ENCODE measurements at places on chromosomes 6 and 20.

- no peak for DNase-seq
Observed at GRCh38 chr6:166596776-166597507, 10.5 kb upstream of the RAMACL start.

GRCh38 chr20:24406750-24407149 lies 62.7 kb upstream of the SYNDIG1 start:
- DNase-seq, result no peak

DNA sequence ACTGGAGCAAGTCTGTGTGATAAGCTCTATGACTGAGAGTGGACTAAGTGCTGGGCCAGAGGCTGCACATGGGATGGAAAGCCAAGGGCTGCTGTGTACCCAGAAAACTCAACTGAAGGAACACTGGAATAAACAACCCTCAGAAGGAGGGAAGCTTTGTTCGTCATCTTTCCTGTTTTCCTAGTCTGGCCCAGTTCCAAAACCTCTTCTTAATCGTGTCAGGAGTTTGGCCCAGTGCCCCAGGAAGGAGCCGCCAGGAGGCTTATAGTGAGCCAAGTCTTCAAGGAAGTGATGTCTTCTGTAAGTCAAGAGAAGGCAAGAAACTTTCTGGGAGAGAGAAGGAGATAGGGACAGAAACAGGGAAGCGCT lies 23.3 kb upstream of the TOP1 start:
- DNase-seq, result no peak

DNA sequence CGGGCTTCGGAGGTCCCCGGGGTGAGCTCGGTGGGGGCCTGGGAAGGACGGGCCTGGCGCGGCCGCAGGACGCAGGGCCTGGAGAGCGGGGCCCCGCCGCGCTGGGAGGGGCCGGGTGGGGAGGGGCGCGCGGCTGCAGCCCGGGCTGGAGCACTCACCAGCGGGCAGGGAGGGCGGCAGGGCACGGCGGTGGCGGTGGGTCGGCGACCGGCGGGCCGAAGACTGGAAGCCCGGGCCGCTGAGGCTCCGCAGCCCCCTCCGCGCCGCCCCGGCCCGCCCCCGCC lies at the start of gene GATA5:
GATA5 (minus strand) TSS at position 224 of the 284 bp plus-strand sequence. CDS start 474 bp downstream, outside the sequence.
- no peak for DNase-seq

GRCh38 chr6:161963634-161964234 lies 689.9 kb upstream of the AGPAT4 start:
- no peak for DNase-seq

- no peak for DNase-seq
Observed at GRCh38 chr6:159913375-159913774, 22.6 kb downstream of the MAS1 start.

DNA sequence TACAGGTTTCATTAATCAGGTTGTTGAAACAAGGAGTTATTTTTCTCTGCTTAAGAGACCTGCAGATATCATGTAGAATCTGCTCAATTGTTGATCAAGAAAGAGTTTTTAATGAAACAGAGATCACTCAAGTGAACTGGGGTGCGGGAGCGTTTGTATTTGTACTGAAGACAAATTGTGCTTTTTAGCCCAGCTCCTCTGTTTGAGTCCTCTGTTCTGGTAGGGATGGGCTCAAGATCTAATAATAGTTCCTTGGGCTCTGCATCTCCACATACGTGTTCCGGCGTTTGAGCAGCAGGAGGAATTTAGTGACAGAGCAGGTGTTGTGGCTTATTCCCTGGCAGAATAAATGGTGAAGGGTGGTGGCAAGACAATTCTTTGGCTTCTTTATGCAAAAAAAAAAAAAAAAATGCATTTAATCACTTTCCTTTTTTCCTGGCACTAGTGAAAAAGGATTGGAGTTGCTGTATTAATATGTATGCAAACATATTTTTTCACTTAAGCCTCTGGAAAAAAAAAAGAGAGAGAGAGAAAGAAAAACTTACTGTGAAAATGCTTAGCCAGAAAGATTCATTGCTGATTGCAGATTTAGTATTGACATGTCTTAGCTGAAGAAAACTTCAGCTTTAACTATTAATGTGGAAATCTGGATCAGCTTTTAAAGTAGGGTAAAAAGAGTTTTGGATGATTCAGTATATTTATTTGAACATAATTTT lies 4.0 kb downstream of the CITED2 start:
- DNase-seq, result peak; percentile 80

DNA sequence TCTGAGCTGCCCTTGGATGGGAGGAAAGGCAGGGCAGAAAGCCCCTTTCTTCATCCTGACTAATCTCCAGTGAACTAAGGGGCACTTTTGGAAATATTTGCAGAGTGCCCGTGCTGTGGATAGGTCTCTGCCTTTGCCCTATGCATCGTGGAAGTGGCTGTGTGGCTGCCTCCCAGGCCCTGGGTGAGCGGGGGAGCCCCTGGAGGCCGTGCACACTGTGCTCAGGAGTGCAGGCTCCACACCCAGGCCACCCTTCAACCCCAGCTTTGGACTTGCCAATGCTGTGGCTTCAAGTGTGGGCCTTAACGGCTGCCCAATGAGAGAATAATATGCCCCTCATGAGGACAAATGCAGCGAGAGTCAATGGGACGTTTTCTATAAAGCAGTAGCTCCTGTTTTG lies 36.7 kb upstream of the ARMC2 start:
- DNase-seq, result no peak

DNA sequence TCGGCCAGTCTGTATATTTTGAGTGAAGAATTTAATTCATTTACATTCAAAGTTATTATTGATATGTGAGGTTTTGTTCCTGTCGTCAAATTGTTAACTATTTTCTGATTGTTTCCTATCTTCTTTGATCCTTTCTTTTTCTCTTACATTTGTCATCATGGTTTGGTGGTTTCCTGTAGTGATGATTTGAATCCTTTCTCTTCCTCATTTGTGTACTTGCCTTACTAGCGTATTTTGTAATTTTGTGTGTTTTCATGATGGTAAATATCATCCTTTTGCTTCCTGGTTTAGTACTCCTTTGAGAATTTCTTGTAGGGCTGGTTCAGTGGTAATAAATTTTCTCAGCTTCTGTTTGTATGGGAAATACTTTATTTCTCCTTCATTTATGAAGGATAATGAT lies 151.7 kb upstream of the CEP162 start:
- no peak for DNase-seq

GRCh38 chr6:15798533-15799255 lies 135.9 kb upstream of the DTNBP1 start:
- no peak for DNase-seq

GRCh38 chr20:48403167-48403761 lies 424.5 kb downstream of the PREX1 start:
- no peak for DNase-seq

DNA sequence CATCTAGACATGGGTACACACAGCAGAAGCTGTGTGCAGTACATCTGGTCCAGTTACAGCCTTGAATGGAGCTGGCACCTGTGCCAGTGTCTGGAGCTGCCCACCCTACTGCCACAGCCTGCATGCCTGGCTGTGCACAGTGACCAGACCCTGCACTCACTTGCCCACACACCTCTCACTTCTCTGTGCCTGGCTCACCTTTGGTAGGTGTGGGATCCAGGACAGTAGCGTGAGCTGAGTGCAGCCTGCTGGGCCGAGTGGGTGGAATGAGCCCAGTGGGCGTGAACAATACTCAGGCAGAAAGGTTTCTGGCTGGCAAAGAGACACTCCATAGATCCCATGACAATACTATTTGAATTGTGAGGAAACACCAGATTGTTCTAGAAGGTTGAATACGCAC lies 839.5 kb upstream of the FLRT3 start:
- no peak for DNase-seq

- no peak for DNase-seq
Observed at GRCh38 chr6:19311786-19312185, 525.4 kb upstream of the ID4 start.

GRCh38 chr6:169861431-169862042 lies 110.1 kb downstream of the ERMARD start:
- no peak for DNase-seq

- DNase-seq, result no peak
Observed at GRCh38 chr6:35024551-35025054, 116.5 kb downstream of the TCP11 start.

DNA sequence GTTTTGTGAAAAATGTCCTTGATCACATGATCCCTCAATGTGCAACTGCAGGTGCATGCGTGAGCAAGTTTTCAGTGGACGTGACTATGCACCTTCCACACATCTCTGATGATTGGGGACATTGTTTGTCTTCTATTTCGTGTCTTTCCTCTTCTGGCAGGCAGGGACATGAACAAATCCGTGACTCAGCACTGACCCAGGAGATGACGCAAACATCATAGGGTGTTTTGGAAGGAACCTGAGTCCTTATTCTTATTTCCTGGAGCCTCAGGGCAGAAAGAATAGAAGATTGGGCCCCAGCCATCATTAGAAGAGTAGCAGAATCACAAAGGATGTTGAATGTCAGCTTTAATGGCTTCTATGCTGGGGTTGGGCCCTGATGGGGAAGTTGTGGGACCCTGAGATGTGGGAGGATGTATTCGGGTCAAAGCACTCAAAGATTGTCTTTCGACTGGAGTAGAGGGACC lies 11.9 kb upstream of the SIRPD start:
- DNase-seq, result no peak

GRCh38 chr6:19465760-19466159 lies 371.4 kb upstream of the ID4 start:
- no peak for DNase-seq

DNA sequence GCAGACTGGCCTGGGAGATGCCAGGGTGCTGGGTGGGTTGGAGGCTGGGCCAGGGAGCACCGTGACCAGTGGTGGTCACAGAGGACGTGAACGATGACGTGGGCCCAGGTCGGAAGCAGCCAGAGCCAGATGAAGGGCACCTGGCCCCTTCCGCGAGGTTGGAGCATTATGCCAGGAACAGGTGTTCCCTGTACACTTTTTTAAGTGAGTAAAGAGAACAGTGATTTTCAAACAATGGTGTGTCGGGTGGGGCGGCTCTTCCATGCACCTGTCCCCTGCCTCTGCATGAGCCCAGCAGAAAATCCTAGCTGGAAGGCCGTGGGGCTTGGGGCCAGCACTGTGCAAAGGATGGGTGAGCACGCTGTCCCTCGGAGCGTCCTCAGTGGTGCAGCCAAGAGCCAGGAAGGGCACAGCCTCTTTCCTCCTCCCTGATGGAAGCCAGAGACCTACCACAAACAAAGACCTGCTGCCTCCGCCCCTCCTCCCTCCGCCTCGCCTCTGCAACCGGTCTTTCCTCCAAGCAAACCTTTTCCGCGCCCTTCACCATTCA lies 350.5 kb downstream of the ZFAND3 start:
- no peak for DNase-seq

- DNase-seq, result no peak
Observed at GRCh38 chr20:62784497-62784896, 11.8 kb upstream of the MRGBP start.

DNA sequence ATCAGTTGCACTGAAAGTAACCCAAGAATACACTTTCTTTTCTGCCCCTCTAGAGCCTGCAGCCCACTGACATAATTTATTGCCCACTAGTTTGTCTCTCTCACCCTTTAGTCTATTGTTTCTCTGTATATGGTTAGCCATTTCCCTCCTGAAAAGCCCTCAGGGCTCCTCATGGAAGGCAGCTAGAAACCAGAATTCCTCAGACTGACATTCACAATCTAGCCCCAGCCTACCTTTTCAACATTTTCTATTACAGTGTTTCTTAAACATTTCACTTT lies 21.4 kb upstream of the PAQR8 start:
- DNase-seq, result no peak

GRCh38 chr6:68052234-68052633 lies 582.8 kb upstream of the ADGRB3 start:
- no peak for DNase-seq

GRCh38 chr20:56630086-56630493 lies 984 bp downstream of the TFAP2C start:
- DNase-seq, result peak; percentile 86

DNA sequence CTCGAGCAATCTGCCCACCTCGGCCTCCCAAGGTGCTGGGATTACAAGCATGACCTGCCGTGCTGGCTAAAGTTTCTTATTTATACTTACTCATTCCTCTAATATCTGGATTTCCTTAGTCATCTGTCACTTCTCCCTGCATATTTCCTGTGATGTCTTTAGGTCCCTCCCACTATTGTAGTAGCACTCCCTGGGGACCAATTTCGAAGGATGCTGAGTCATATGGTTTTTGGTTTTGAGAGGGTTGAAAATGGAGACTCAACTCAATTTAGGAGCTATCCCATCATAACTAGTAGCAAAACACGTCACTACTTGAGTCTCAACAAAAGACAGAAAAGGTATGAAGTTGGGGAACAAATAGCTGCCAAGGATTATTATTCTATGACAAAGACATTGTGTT lies 20.2 kb downstream of the MCUR1 start:
- no peak for DNase-seq

DNA sequence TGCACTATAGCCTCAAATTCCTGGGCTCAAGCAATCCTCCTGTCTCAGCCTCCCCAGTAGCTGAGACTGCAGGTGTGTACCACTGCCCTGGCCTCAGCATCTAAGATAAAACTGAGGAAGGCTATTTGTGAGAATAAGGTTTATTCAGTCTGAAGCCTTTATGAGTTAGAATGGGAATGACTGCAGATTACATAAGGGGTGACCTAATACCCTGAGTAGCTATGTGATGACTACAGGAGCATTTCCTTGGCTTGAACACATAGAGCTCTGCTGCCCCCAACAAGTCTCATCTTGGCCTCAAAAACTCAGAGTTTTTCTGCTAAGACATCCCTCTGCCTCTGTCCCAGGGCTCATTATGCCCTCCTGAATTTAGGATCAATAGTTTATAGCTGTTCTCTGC lies 7.6 kb downstream of the GSS start:
- DNase-seq, result no peak

DNA sequence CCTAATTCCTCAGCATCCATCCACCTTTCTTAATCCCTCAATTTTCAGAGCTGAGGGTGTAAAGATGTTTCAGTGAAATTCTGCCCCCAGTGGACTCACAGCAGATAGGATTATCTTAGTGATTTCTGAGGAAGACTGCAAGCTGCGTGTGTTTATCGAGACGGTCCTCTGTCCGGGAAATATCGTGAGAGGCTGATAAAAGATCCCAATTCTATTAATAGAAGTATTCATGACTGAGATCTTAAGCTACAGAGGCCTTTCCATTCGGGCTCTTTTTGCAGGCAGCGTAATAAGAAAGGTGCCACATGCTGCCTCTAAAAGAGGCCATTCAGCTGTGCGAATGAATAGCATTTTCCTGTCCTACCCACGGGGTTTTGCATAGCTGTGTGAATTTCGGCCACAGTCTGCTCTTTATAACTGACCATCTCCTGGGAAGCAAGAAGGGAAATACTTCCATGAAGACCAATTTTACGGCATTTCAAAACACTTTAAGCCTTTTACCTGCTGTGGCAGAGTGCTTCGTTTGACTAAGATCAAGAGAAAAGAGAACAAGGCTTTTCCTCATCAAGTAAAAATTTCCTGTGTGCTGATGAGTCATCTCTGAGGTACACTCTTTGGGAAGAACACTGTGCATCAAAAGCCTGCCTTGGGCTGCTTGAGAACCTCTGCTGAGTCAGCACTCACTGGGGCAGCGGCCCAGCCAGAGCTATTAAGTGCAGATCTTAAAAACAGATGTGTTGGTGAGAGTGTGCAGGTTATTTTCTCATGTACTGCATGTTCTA lies 208.8 kb downstream of the ARHGAP18 start:
- peak; percentile 67 for DNase-seq

GRCh38 chr6:121780325-121781321 lies 345.2 kb downstream of the GJA1 start:
- DNase-seq, result no peak

- no peak for DNase-seq
Observed at GRCh38 chr6:159951772-159952171, 17.1 kb upstream of the IGF2R start.

- DNase-seq, result no peak
Observed at GRCh38 chr6:149392093-149392492, 8.0 kb upstream of the SUMO4 start.
